H1 (cell line): ENCODE measurements at places on chromosomes 6 and 20. TPM values are rescaled to one million over a fixed set of nuclear protein-coding genes. Genes with fewer than 3 reads are reported as not detected.

Gene CCM2L
- polyA plus RNA-seq: 15.8 and 23.1 TPM in 2 replicates

Gene KLHDC3
- polyA plus RNA-seq: 203 and 240 TPM in 2 replicates

Gene LST1
- polyA plus RNA-seq: 0.25 TPM in 1 of 2 replicates, not detected in the other

Gene PIM1
- polyA plus RNA-seq: 25.5 and 42.7 TPM in 2 replicates

Gene ECT2L
- polyA plus RNA-seq: not detected in 2 replicates

Gene SLA2
- 0.17 and 0.18 TPM in 2 replicates for polyA plus RNA-seq

Gene TGM3
- polyA plus RNA-seq: 0.08 and 0.12 TPM in 2 replicates
